Retina (tissue), 1 donor: ENCODE measurements at places on chromosomes 13 and 19.

DNA sequence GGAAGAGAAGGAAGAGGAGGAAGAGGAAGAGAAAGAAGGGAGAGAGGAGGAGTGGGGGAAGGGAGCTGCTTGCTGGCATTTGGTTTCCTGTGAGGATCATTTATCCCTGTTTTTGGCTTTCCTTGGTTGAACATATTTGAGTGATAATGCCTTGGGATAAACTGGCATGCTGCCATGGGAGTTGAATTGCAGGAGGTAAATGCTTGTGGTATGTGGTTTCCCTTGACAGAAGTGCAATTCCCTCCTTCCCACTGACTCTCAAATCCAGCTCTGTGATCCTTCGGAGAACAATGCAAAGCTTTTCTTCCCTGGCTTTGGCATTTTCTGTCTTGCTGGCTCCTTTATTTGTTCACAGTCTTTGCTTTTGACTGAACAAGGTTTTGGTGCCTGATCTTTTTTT is 27.2 kb upstream of the CBY2 start:
- DNase-seq, result no peak

- no peak for DNase-seq
Measured at GRCh38 chr19:16518061-16518460, 21.9 kb downstream of the C19orf44 start.

- no peak for DNase-seq
Measured at GRCh38 chr13:70630247-70630646, 522.0 kb upstream of the KLHL1 start.

- no peak for DNase-seq
Measured at GRCh38 chr13:20442798-20443381, 82.8 kb downstream of the CRYL1 start.
